NCI-H460 (cell line): ENCODE measurements at places on chromosomes 4 and X.

DNA sequence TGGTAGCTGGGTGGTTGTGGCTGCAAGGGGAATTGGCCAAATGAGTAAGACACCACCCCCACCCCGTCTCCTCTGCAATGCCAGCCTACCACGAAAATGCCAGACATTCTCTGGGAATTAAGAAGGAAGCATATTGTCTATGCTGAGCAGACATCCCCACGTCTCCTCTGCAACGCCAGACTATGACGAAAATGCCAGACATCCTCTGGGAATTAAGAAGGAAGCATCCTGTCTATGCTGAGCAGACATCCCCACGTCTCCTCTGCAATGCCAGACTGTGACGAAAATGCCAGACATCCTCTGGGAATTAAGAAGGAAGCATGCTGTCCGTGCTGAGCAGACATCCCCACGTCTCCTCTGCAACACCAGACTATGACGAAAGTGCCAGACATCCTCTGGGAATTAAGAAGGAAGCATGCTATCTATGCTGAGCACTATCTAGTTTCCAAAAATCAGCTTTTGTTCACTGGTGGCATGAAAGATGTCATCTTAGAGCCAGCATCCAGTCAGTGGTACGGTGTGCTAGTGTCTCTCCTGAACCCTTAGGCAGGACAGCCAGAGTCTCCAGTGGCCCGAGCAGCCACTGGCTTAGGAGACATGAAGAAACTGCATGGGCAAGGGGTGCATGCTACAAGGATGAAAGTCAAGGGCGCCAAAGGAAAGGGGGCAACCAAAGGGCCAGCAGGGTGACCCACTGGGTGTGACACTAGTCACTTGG, 339.8 kb upstream of the FRG1 start:
- DNase-seq = no peak

DNA sequence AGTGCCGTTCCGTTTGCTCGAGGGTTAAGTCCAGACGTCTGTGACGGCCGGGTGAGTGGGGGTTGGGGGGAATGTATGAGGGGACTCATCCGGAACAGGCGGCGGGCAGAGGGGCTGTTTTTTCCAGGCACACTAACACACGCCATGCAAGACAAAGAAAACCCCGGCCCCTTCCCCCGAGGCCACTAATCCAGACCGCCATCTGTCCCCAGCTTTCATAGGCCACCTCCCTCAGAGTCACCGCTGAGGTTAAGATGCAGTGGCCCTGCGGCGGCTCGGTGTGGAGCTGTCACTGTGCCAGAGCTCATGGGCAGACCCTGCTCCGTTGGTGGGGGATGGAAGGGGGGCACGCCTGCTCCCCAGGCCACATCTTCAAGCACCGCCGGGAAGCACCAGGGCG, 34.1 kb downstream of the SORCS2 start:
- DNase-seq = no peak

GRCh38 chr4:41160856-41161255, 53.5 kb downstream of the APBB2 start:
- DNase-seq = no peak

DNA sequence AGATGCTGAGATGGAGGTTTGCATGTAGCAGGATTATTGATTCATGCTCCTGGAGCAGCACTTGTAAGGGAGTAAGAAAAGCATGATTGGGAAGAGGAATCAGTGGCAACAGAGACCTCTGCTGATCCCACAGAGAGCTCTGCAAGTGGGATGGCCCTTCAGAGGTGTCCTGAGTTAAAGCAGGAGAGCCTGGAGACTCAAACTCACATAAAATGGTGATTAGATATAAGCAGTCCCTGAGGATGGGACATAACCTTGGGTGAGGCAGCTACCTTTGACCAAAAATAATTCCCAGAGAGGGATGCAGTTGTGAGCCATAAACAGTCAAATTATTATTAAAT, 25.4 kb upstream of the BMPR1B start:
- no peak for DNase-seq

DNA sequence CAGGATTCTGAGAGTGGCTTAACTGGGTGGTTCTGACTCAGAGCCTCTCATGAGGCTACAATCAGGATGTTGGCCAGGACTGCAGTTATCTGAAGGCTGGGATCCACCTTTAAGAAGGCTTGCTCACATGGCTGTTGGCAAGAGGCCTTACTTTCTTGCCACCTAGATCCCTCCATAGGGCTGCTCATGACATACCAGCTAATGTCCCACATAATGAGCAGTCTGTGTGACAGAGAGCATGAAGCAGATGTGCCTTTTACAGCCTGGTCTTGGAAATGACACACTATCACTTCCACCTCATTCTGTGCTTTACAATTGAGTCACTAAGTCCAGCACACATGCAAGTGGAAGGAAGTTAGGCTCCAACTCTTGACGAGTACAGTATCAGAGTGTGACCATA, 4.3 kb upstream of the RBM3 start:
- no peak for DNase-seq
